ENCODE measurements at places on chromosomes 4 and X.
A peak's percentile ranks its signal among the peaks of the same experiment; 100 is the strongest.

- peak; percentile 76 for DNase-seq
Observed at GRCh38 chr4:56505269-56506130, at the start of gene ARL9. TSS of gene ARL9 (plus strand) at chr4:56505791. CDS start at chr4:56505863, 72 bp downstream.

- no peak for DNase-seq
Observed at GRCh38 chr4:89914609-89915550, 20.2 kb downstream of the MMRN1 start.

DNA sequence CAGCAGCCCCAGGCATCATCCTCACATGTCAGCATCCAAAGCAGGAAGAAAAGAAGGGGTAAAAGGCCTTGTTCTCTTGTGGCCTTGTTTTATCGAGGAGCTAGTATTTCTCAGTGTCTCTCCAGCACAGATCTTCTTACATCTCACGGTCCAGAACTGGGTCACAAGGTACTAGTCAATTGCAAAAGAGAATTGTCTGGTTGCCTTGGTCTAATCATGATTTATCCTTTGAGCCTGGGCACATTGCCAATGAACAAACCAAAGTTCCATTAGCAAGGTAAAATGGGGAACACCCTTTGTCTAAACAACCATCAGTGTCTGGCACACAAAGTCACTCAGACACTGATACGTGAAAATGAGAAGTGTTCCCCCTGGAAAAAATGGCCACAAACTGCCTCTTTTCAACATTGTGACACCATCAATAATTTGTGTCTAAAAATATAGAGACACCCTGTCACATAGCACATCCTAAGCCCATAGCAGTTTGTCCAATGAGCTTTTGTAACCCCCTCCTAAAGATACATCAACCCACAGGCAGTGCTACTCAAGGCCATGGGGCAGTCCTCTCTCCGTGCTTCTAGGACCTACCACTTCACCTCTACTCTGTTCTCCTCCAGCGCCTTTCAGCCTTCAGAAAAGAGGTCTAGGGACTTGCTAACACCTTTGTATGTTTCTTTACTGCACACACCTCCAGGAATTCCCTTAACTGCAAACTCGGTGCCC lies 534.4 kb downstream of the MID1IP1 start:
- DNase-seq: no peak

- DNase-seq: no peak
Observed at GRCh38 chr4:156113138-156113765, 159.6 kb upstream of the CTSO start.

DNA sequence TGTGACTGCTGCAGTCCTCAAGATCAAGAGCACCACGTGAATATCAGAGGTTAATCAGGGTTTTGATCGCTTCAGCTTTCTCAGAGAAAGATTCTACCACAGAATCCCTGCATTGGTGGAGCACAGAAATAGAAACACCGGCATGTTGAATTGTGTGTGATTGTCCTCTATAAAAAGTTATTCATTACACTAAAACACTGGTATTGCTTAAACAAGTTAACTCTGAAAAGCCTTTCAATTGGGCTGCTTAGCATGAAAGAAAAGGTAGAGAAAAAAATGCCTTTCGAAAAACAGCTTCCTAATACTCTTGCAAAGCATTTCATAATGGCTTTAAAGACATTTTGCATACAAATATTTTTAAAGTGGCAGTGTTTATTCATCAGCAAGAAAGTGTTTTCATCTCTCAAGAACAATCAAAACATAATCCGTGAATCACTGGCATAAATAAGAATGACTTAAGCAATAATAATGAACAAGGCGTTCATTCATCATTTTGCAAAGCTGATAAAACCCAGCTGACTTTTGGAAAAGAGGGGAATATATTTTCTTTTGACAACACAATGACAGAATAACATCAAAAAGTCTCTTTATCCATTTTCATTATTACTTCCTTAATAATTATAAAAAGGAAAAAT lies 61.1 kb downstream of the HELT start:
- DNase-seq: no peak

GRCh38 chrX:55638933-55639332 lies 15.7 kb downstream of the FOXR2 start:
- no peak for DNase-seq

- DNase-seq: no peak
Observed at GRCh38 chr4:75710246-75710645, 14.1 kb upstream of the USO1 start.

DNA sequence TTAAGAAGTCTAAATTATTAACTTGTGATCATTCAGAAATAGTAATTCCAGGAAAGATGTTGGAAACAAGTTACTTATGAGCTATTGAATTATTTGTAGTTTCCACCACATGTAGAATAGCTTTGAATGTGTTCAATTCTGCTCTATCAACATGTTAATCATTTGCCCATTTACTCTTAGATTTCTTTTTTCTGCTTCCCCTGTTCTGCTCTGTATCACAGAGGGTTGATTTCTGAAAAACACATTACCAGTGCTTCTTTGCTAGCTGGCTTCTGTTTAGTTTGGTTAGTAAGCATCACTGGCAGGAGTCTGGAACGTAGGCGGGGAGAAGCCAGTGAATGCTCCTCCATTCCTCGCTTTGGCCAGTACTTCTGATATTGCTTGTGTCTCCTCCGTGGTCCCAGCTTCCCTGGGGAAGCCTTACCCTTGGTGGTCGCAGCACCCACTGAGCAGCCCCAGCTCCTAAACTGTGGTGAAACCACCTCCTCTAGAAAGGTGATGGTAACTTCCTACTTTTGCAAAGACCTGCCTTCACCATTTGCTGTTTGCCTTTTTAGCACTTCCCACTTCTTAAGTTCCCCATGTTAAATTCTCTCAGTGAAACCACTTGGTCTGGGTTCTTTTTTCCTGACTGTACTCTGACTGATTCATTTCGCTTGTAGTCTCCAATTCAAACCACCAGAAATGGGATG lies 40.3 kb upstream of the GALNT7 start:
- no peak for DNase-seq

DNA sequence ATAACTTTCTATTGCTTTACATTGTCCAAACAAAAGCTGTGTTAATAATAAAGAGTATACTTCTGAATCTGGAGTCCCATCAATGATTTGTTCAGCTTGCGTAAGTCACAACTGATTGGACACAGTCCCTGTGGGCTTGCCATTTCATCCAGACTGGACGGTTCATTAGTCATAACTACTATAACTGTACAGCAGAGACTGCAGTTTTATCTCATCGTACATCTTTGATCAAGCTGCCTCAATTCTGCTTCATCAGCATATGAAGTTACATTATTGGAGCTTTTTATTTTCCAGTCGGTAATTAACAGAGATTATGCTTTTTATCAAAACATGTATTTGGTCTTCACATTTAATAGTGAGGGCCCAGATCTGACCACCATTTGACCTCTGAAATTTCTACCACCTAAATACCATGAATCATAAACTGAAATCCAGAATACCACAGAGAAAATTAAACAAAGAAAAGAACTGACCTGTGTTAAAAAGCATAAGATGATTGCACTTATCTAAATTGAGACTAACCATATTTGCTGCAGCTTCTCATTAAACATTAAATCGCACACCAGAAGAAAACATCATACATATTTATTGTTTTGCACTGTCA lies 12.5 kb upstream of the MAB21L2 start:
- no peak for DNase-seq

- DNase-seq: no peak
Observed at GRCh38 chr4:186666750-186667149, 56.9 kb downstream of the FAT1 start.

DNA sequence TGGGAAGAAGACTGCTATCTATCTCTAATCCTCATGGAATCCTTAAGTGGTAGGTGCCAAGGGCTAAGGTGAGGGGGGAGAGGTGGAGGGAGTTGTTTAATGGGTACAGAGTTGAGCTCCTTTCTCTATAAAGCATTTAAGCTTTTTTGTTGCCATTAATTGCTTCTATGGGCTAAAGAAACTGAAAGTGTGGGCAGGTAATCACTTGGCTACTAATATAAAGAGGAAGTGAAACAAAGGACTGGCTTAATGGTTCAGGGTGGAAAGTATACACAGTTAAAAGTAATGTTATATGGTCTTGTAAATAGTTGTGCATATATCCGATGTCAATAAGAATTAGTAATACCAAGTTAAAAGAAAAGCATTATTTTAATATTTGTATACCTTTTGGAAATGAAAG lies 83.9 kb downstream of the POLA1 start:
- DNase-seq: no peak

GRCh38 chrX:32084757-32085156 lies 1012.9 kb upstream of the FTHL17 start:
- no peak for DNase-seq

- DNase-seq: no peak
Observed at GRCh38 chr4:110046588-110047049, 133.9 kb downstream of the EGF start.

DNA sequence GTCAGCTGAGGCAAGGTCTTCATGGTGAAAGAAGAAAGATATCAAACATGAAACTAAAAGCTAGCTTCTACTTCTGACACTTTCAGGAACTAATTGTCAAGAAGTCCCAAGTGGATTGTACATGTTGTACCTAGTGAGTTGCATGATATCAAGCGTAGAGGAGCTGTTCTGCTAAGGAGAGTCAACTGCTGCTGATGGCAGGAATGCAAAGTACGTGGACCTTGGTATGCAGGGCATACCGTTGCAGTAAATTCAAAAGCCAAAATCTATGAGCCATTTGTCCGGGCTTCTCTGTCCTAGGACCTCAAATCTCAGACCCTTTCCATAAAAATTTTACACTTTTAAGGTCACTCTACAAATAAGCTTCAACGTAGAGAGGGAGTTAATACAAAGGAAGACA lies 446.2 kb downstream of the KCTD8 start:
- DNase-seq: no peak

DNA sequence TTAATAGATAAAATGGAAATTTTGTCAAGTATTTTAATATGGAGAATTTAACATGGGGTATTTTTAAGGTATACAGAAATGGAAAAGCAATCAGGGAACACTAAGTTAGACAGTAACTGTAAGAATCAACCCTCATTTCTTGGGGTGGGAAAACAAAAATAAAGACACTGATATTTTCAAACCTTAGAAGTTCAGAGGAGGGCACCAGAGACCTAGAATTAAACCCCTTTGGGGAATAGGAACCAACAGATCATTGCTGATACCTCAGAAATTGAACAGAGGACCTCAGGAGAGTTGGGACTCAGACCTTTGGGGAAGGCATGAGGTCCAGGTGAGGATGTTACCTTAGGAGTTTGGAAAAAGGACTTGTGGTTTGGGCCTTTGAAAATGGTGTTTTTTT lies 435.6 kb downstream of the TMA16 start:
- DNase-seq: no peak

DNA sequence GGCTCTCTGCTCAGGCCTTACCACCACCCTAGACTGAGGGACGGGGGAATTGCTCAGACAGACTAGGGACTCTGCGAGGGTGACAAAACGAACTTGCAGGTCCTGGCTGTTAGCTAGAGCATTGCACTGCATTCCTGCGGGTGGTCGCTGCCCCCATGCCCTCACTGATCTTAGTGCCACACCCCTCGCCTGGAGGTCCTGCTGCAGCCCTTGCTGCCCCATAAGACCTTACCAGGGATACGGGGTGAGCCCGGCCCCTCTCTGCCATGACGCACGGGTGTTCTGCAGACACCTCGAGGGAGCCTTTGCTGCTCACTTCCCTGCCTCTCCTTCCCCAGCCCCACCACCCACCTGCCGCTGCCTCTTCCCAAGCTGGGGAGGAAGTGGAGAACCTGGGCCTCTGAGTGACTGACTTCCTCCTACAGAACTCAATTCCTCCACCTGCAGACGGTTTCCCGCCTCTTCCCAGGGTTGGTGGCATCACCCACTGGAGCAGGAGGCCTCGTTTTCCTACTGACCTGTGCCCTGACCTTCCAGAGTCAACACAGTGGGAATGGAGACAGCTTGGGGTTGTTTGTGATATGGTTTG lies 19.8 kb upstream of the TBC1D14 start:
- DNase-seq: no peak

DNA sequence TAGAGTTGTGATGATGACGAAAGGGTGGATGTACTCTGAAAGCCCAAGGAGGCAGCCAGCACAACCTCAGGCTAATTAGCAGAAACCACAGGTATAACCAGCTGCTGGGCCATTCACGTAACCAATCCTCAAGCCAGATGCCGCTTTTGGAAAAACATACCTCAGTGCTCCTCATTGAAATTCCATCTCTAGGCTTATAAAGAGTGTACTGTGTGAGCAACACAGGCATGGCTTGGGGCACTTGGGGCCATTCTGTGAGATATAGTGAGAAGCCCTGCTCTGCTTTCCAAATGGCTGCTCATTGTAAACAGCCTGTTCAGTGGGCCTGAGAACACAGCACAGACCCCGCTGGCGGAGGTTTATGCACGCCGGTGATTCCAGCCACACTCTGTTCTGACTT lies 182.1 kb upstream of the HHIP start:
- DNase-seq: no peak

DNA sequence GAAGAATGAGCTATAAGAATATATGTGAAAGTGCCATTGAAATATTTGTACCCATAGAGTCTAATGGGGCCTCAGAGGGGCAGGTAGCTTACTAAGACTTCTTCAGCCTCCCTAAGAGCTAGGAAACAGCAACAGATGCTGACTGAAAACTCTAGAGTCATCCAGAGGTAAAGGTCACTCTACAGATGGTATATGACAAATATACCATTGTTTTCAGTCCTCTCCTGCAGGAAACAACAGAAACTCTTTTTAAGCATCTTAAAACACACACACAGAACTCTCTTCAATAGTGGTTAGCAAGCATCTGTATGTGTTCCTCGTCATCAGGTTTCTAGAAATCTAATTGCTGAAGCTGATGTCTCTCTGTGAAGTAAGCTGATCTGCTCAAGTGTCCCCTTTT lies 313.8 kb upstream of the GATB start:
- DNase-seq: no peak

- no peak for DNase-seq
Observed at GRCh38 chr4:164481306-164482091, 272.4 kb upstream of the SMIM31 start.
